CMK (cell line): ENCODE measurements at places on chromosomes 13 and 19.

- no peak for DNase-seq
Measured at GRCh38 chr19:52602941-52603340, 32.9 kb downstream of the ZNF701 start.

DNA sequence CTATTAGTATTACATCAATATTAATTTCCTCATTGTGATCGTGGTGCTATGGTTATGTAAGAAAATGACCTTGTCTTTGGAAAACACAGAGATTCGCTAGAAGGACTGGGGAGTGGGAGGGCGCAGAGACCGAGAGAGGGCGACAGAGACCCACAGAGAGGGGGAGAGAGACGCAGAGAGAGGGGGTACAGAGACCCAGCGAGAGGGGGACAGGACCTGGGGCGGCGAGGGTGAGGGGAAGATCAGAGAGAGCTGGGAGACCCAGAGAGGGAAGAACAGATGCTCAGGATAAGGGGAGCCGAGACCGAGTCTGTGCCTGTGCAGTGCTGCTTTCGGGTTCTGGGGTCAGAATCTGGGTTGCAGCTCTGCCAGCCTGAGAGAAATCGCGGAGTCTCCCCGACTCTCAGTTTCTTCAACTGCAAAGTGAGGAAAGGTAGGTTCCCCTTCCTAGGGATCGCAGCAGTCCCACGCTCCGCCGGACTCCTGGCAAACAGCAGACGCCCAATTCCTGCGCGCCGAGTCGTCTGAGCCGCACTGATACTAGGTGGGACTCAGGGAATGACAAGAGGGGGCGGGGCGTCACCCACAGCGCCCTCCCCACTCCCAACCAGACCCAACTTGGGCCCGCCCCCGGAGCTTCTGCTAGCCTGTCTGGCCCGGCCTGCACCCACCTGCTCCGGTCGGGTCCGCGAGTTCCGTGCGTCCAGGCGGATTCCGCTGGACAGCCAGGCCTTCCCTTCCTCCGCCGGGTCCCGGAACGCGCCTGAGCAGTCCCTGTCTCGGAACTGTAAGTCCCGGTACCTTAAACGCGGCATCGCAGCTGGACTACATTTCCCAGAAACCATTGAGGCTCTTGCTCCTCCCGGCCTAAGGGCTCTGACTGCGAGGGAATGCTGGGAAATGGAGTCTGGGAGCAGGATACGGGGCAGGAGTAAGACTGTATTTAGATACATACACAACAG is 15.3 kb downstream of the IZUMO2 start:
- peak; percentile 29 for DNase-seq

GRCh38 chr13:77143431-77143830 is 116.5 kb upstream of the FBXL3 start:
- no peak for DNase-seq

- DNase-seq, result no peak
Measured at GRCh38 chr13:100461309-100462030, 127.1 kb downstream of the GGACT start.

- no peak for DNase-seq
Measured at GRCh38 chr19:5889288-5889971, 14.2 kb downstream of the NDUFA11 start.

GRCh38 chr13:93004919-93005318 is 221.7 kb upstream of the GPC6 start:
- no peak for DNase-seq

DNA sequence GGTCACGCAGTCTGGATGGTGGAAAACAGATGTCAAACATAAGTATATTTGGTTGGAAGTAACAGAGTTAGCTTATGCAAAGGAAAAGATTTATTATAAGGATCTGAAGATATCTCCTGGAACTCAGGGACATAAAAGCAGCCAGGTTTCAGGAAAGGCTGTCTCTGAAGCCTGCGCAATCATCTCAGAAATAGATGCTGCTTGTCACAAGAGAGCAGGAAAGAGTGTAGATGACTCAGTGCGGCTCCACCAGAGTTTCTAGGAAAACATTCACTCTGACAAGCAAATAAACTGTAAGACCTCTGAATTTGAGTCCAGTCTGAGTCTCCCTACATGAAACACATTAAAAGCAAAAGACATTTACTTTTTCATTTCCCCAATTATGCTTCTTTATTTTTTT is 220.4 kb upstream of the HTR2A start:
- no peak for DNase-seq

GRCh38 chr19:45677351-45678230 is 9.6 kb downstream of the GIPR start:
- peak; percentile 95 for DNase-seq

DNA sequence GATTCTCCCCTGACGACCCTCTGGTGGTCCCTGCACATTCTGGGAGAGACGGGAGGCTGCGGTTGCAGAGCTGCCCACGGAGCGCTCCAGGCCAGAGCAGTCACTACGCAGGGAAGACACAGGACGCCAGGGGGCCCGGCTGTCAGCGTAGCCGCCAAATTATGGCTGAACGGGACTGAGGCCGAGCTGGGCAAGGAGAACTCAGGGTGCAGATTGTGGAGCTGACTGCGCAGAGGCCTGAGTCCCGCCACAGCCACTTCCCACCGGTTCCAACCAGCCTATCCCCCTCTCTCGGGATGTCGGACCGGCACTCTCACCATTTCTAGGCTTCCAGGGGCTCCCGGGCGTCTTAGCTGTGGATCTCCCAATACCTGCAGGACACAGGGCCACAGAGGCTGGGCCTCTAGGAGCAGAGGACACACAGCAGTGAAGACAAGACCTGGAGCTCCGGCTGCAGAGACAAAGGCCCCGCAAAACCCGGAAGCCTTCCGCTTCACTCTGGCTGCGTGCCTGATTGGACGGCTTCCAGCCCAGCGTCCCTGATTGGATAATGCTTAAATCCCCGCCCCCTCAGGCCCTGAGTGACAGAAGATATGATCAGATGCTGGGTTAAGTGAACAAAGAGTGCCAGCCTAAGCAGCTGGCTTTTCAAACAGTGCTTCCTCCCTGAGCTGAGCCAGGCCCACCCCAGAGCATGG is at the start of gene ZNF737:
Gene ZNF737, minus strand, starts transcription at position 461 of the 698 bp plus-strand sequence. Its CDS starts 141 bp downstream, at position 320.
- DNase-seq, result no peak

DNA sequence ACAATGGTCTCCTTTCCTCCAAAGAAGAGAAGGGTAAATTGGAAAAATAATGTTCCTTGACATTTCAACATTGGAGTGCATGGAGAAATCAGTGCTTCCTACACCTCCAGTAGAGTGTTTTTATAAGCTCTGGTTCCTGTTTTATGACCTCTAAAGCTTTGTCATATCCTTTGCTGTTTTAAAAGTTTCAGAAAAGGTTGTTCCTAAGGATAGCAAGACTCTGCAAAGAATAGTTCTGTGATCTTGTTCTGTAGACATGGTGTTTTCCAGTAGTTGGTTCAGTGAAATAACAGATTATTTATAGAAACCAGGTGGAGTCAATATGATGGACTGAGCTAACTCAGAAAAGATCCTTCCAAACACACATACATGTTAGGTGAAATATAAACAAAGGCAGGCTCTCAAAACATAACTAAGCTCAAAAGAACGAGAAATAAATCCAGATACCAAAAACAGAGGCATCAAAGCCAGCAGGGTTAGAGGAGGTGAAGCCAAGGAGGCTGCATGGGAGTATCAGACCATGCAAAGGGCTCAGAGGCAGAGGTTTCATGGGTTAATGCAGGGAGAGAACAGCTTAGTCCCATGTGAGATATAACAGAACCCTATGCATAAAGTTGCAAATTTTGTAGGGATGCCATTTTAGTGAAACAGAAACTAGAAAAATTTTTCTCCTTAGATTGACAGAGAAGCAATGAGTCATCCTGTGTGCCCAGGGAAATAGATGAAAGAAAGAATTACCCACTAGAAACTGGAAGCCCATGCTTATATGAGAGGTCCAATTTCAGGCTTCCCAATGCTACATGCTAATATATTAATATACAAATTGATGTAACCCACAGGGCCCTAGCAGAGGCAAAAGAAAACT is 44.3 kb downstream of the SHISA2 start:
- no peak for DNase-seq

DNA sequence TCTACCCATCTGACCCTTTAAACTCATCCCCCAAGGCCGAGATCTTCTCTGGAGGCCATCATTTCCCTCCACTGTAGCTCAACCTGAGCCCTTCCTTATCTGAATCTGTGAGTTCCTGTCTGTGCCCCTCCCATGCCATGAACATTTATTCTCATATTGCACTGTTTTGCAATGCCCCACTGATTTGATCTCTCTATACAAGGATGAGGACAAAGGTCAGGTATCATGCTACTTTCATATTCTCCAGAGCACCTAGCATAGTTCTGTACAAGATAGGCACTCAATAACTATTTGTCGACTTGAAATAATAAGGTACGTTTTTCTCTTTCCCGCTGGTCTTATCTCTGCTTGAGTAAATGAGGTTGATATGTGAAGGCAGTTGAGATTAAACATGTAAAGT is 135.5 kb downstream of the KLF5 start:
- DNase-seq, result no peak

GRCh38 chr19:16191216-16191908 is 6.2 kb downstream of the FAM32A start:
- no peak for DNase-seq

GRCh38 chr19:1873524-1874473 is 10.4 kb upstream of the KLF16 start:
- no peak for DNase-seq

GRCh38 chr19:14114854-14115253 is 2.7 kb downstream of the PRKACA start:
- DNase-seq, result peak; percentile 74

DNA sequence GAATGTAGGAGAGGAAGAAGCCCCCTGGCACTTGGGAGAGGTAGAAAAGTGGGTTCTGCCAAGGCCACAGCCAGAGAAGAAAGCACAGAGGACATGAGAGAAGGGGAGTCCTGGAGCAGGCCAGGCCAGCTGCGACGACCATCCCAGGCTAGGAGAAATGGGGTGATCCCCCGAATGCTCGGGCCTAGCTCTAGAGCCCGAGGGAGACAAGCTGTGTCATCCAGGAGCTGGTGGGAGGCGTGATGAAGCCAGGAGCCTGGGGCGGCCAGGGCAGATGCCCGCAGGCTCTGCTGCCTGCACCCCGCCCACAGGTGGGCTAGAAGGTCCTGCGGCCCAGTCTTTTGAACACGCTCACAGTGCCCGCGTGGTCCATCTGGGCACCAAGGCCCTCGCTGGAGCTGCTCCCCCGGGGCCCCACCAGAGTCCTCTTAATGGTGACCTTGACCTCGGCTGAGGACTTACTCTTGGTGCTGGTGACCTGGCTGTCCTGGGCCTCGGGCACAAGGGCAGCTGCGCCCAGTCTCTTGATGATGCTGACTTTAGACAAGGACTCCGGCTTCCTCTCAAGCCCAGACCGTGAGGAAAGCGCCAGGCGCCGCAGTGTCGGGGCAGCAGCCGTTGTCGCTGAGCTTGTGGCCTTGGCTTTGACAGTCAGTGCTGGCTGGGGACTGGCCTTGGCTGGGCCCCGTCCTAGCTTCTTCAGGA is 26.5 kb downstream of the C19orf47 start:
- DNase-seq, result no peak

- DNase-seq, result peak; percentile 18
Measured at GRCh38 chr19:15015946-15016542, 33.2 kb upstream of the CASP14 start.

- DNase-seq, result no peak
Measured at GRCh38 chr19:49400029-49400428, 12.0 kb downstream of the KASH5 start.

DNA sequence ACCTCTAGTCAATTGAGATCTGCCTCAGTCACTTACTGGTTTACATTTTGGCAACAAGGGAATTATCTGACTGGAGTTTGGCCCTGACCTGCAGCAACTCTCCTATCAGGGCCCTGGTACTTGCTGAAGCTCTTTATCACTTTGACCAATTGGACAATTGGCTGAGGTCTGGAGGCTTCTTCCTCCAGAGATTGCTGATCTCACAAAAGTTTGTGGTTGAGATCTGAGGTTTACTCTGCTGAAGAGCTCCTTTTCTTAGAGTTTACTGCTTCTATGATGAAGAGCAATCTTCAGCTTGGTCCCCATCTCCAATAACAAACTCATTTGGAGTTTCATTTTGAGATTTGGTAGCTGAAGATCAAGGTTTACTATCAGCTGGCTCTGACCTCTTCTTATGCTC is 276.9 kb upstream of the SGCG start:
- peak; percentile 39 for DNase-seq

- DNase-seq, result no peak
Measured at GRCh38 chr13:95100525-95101433, 200.5 kb downstream of the ABCC4 start.

- DNase-seq, result no peak
Measured at GRCh38 chr19:28519952-28520861, 692.7 kb downstream of the UQCRFS1 start.

DNA sequence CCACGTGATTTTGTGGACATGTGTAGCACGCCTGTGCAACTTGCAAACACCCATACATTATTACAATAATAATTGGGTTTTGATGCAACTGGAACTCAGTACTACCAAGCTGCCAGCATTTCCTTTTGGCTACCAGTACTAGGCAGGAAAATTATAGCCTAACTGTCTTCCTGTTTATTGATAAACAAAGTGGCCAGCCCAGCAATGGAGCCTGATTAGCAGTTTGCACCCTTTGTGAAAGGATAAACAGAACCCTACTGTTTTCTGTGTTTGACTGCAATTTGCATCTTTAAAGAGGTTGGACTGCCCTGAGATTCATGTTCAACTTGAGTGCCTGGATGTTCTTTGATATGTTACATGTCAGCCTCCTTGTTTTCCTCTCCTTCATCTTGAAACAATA is 173.9 kb downstream of the ZIC5 start:
- DNase-seq, result no peak

GRCh38 chr19:55626350-55626749 is 2.0 kb upstream of the ZNF784 start:
- DNase-seq, result no peak

DNA sequence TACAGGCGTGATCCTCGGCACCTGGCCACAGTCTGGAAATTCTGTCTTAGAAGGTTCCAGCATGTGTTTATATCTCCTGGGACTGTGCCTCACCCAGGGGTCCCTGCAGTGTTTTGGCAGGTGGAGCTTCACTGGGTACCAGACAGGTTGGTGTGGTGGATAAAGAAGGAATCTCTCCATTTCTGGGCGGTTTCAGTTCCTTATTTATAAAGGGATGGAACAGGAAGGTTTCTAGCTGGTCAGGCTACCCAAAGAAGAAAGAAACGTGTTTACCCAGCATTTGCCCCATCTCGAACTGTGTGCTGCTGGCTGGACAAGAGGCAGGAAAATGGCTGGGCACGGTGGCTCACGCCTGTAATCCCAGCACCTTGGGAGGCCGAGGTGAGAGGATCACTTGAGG is 9.8 kb downstream of the PNPLA6 start:
- no peak for DNase-seq

DNA sequence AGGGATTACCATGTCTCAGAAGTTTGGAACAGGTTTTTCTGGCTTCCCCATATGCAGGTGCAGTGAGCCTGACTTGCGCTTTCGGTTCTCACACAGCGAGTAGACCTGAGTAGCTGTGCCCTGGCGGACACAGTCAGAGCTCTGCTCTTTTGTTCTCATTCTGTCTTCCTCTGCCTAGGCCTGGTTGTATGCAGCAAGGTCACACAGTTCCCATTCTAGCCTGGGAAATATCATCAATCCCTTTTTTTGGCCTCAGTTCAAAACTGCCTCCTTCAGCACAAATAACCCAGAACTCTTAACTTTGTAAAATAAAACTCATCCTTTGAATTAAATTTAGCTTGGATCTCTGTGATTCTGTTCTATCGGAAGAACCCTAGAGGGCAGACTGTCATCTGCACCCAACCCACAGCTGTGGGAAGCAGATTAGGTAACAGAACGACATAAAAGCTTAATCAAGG is 10.2 kb downstream of the OXGR1 start:
- DNase-seq, result no peak
